Right lobe of liver (tissue), 6 donors: ENCODE measurements at places on chromosomes 16 and 17.

DNA sequence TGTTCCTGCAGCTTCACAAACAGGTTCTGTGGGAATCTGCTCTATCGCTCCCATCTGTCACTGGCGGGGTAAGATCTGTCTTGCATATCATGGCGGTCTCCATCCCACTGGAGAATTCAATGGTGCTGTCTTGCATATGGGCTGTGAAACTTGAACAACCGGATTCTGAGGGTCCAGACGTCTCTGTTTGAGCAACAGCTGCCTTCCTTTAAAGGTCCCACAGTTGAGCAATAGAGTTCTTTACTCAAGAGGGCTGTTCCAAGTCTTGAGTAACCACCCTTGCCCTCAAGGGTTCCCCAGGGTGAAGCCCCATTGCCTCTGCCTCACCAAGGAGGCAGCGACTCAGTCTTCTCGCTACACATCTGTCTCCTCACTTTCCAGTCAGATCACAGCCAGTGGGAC, 50.8 kb downstream of the ZFHX3 start:
- DNase-seq = no peak

GRCh38 chr17:39965017-39965699, 2.4 kb downstream of the GSDMA start:
- DNase-seq = no peak

DNA sequence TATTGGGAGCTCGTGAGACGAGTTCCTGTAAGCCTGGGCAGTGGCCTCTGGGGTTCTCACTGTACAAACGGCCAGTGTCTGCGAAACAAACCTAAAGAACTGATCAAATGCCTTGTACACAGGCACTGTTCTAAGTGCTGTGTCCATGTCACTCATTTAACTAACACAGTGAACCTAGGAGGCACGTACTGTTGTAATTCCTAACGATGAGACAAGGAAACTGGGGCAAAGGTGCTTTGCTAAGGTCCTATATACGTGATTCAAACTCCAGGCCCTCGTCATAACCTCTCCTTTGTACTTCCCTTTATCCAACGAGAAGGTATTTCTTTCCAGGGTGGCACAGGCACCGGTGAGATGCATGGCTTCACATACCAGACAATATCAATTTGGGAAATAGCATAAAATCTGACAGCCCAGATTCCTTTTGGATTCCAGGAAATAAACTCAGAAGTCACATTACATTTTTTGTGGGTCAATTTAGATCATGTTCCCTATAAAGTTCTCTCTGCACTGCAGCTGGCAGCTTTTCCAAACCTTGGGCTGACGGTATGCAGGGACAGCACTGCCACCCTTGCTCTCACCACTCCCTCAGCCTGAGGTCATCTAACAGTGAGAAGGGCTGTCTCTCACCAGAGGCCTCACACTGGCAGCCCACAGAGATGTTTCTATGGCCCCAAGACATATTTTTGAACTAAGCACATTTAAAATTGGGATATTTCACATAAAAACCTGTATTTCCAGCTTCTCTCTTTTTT, 18.3 kb downstream of the GLYR1 start:
- no peak for DNase-seq

GRCh38 chr16:73274140-73274539, 226.2 kb upstream of the ZFHX3 start:
- DNase-seq = no peak

- DNase-seq = peak; percentile 69
These were observed 55.5 kb downstream of the SNX11 start for GRCh38 chr17:48162946-48163506.

- no peak for DNase-seq
These were observed 89.9 kb upstream of the CIBAR2 start for GRCh38 chr16:85202051-85202601.

DNA sequence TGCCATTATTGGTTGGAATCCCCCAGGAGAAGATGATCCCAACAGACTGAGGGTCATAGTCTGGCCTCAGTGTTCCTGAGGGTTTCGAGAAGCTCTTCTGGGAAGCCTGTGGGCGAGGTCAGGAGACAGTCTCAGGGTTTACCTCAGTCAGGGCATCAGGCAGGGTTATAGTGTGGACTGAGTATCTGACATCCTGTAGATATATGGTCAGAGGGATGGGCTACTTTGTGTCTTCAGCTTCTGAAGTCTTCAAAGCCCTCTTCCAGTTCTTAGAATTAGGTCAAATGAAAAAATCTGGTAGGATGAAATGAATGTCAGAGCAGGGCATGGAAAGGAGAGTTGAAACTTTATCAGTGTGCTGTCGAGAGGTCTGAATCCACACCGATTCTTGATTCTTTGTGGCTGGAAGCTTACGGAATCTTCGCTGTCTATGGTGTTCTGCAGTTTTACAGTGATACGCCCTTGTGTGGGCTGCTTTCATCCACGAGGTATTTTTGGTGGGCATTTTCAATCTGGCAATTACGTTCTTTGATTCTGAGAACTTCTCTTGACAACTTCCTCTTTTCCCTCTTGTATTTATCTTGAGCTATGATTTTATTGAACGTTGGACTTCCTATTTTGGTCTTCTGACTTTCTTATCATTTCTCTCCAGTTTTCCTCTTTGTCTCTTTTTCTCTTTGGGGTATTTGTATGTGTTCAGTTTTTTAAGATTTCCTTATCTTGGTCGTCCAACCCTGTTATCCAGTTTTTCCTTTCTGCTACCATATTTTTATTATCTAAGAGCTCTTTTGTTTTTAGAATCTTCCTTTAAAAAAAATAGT, 30.4 kb downstream of the BPTF start:
- no peak for DNase-seq

DNA sequence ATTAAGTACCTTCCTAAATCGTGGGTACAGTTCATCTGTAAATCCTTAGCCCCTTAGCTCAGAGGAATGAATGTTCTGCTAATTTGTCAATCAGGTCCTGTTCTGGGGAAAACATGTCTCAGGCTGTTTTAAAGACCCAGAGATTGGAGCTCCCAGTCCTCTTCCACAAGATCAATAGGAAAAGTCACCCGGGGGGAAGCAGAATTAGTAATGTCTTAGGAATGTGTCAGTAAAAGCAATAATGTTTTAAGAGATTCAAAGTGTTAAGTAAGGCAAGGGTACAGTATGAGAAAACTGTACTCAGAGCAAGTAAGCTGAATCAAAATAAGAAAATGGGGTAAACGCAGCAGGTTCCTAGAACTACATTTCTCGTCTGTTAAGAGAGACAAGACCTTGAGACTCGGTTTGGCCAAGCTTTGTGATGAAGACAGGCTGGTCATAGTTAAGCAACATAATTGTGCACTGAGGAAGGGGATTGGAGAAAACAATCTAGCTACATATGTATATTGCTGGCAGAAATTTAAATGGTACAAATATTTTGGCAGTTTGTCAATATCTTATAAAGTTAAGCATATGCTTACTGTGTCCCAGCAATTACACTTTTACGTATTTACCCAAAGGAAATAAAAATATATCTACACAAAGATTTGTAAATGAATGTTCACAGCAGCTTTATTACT, 192.9 kb upstream of the C17orf78 start:
- no peak for DNase-seq

GRCh38 chr17:42853004-42853403, 2.0 kb downstream of the AOC3 start:
- no peak for DNase-seq

DNA sequence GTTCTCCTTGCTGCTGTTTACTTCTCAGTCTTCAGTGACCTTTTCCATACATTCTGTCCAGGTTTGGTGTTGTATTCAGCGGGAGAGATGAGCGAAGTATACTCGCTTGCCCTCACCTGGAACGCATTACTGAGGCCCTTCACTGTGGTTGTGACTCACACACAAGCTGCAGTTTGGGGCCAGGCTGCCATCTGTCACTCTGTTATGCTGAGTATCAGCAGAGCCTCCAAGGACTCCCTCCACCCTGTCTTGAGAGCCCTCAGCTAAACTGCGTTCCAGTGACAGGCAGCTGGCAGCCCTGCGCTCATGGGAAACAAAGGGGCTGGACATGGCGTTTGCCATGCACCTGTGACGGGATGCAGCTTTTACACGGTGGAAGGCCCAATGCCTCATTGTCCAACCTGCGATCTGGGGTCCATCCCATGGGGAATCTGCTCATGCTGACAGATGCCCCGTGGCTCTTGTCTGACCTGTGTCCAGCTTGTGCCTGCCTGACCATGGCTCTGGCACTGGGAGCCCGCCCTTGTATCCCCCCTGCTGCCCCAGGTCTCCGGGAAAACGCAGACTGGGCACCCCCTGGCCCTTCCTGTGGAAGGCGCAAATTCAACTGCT, 6.5 kb upstream of the ZNF778 start:
- DNase-seq = no peak

DNA sequence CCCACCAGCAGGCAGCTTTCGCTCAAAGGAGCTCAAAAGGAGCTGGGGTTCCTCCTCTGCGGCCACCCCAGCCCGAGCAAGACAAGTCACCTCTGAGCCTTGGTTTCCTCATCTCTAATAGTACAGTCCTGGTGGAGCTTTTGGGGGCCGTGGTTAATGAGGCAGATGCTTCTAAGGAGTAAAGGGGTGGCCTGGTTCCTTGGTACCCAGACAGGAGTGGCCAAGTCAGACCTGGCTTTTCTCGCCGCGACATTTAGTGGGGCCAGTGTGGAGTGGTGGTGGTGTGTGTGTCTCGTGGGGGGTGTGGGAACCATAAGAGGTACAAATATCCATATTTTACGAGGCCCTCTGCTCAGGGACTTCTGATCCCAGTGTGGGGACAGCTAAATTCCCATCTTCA, 6.7 kb downstream of the FOXF1 start:
- DNase-seq = no peak

GRCh38 chr17:78915872-78916632, 9.1 kb downstream of the TIMP2 start:
- peak; percentile 35 for DNase-seq

GRCh38 chr16:20916942-20917341, 16.4 kb downstream of the LYRM1 start:
- no peak for DNase-seq

GRCh38 chr17:79657861-79658810, 47.3 kb upstream of the RBFOX3 start:
- DNase-seq = no peak

GRCh38 chr17:78128551-78129350, at the start of gene TMC6:
Gene TMC6, minus strand, starts transcription at chr17:78128755. Its CDS starts 1,923 bp downstream, at chr17:78126832.
- DNase-seq = no peak

GRCh38 chr16:35525979-35526590, 2066.7 kb downstream of the TP53TG3F start:
- DNase-seq = no peak

DNA sequence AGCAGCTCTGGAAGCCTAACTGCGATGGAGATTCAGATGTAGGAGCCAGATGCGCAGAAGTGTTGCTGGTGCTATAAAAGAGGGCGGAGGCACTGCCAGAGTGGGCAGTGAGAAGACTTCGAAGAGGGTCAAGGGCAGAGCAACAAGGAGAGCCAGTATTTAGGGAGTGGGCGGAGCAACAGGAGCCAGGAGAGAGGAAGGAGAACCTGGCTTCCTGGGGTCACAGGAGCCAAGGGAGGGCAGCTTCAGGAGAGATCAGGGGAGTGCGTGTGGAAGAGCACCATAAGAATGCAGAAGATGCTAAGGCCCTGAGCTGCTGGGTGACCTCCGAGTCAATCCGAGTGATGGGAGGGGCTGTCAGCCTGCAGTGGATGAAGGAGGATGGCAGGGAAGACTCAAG, 14.4 kb upstream of the MRPS23 start:
- no peak for DNase-seq

- DNase-seq = no peak
These were observed 13.9 kb downstream of the SMURF2 start for GRCh38 chr17:64648234-64648633.
